GM23338 (cell line): ENCODE measurements at places on chromosomes 2 and 18. TPM values are rescaled to one million over a fixed set of nuclear protein-coding genes. Genes with fewer than 3 reads are reported as not detected.
A peak's percentile ranks its signal among the peaks of the same experiment; 100 is the strongest.

DNA sequence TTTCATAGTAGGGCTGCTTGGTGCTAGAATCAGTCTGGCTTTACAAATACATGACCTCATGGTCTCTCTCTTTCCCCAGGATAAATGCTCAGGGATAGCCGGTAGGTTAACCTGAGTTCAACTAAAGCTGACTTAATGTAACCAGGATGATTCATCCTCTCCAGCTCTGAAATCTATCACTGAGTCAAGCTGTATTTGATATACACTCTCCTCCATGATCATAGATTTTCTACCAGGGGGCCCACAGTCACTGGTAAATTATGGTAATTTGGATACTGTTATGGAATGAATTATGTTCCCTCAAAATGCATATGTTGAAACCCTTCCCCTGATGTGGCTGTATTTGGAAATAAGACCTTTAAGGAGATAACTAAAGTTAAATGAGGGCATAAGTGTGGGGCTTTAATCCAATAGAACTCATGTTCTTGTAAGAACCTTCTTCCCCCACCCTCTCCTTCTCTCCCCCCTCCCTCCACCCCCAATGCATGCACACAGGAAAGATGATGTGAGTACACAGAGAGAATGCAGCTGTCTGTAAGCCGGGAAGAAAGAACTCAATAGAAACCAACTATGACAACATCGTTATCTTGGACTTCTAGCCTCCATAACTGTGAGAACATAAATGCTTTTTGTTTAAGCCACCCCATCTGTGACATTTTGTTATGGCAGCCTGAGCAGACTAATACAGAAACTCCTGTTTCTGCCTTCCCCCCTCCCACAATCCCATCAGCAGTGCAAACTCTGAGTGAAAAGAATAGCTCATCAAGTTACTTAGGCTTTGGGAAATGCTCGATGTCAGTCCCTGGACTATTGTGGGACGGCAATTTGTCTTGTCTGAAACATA is 134.9 kb upstream of the KYNU start:
- H3K36me3 ChIP-seq: no peaks in the 10 kb centered on the region
- H3K4me3 ChIP-seq: no peak overlapping the region
- no peak for DNase-seq
- no peak overlapping the region for H3K27ac ChIP-seq
- H3K4me1 ChIP-seq: no peaks in the 10 kb centered on the region

DNA sequence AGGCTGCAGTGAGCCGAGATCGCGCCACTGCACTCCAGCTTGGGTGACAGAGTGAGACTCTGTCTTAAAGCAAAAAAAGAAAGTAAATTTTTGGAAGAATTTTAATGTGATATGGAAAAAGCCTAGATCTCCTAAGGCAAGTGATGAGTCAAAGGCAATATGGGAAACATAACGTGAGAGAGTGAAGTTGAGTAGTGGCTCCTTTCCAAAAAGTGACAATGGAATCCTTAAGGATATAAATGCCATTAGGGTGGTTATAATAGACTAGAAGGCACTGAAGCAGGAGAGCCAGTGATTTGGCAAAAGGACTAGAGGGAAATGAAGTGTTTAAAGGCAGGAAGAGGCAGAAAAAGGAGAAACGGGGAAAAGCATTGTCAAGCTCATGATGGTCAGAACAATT is 25.6 kb downstream of the ARHGAP28 start:
- no peaks in the 10 kb centered on the region for H3K27me3 ChIP-seq
- H3K4me3 ChIP-seq: no peak overlapping the region
- no peak for DNase-seq
- peaks cover 25% of the 10 kb centered on the region; the same call in 1 of the 2 replicates for H3K4me1 ChIP-seq

DNA sequence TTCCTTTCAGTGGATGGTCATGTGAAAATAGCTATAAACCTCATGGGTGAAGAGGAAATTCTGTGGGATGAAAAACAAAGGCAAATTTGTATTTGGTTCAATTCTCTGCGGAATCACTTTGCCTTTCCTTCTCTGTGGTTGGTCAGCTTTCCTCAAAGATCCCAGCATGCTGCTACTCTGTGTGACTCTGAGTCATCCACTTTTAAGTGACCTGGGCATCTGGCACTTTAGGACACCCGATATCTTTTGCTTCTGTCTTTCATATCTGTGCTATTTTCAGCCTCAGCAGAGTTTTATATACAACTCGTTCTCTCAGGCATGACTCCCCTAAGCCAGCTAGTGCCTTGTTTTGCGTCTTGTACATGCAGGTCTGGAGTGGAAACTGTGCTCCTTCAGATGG is 217.0 kb upstream of the PIEZO2 start:
- no peak for DNase-seq
- no peak overlapping the region for H3K4me3 ChIP-seq

DNA sequence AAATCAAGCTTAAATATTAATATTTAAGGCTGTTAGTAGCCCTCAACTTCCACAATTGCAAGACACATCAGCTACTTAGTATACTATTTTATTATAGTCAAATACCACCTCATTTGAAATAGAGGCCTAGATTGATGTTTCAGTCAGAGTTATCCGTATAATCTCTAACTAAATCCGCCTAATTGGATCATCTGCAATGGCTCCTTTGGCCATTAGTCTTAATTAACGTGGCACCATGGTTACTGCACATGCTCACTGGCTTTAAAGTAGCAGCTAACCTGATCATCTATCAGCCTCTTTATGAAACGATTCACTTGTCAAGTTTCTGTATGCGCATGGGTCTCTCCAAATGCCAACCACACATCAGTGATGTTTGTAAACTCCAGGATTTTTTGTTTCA is 112.3 kb downstream of the COLEC12 start:
- H3K4me1 ChIP-seq: no peaks in the 10 kb centered on the region
- no peak for DNase-seq
- no peak overlapping the region for H3K27ac ChIP-seq
- no peak overlapping the region for H3K4me3 ChIP-seq
- no peaks in the 10 kb centered on the region for H3K27me3 ChIP-seq

- no peaks in the 10 kb centered on the region for H3K27me3 ChIP-seq
- no peak overlapping the region for H3K4me3 ChIP-seq
- H3K4me1 ChIP-seq: peaks cover 66% of the 10 kb centered on the region
These were observed 291.2 kb downstream of the TCF4 start for GRCh38 chr18:55296778-55297177.

DNA sequence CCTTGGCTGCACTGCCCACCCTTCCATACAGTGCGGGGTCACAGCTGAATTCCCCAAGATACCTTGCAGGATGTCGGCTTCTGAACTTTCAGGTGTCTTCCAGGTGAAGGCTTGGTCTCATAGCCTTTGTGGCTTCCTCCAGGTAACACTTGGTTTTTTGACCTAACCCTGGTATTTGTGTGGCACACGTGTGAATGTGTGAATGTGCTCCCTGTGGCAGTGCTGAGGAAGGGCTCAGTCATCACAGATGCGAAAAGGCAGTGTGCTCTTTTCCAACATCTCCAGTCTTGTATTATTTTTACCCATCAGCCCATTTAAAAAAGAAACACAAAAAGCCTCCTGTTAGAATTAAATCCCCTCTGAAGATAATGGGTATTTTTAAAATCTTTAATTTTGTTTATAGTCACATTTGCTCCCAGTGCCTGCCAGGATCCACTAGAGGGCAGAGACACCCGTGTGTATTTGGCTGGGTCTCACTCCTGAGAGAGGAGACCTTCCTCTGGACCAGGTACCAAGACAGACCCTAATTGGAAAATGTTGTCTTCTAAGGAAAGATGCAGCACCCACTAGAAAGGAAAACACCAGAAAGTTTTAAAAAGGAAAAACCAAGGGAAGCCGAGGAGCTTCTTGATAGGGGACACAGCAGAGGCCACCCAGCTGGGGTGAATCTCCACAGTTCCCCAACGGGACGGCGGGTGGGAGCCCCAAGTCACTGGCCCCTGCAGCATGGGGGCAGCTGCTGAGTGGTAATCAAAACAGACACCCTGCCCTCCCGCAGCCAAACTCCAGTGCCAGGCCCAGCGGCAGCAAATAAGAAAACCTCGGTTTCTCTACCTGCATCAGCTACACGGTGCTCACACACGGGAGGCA is 27.7 kb downstream of the FAM110C start:
- no peak overlapping the region for H3K27ac ChIP-seq
- H3K27me3 ChIP-seq: no peaks in the 10 kb centered on the region
- no peak overlapping the region for H3K4me3 ChIP-seq

DNA sequence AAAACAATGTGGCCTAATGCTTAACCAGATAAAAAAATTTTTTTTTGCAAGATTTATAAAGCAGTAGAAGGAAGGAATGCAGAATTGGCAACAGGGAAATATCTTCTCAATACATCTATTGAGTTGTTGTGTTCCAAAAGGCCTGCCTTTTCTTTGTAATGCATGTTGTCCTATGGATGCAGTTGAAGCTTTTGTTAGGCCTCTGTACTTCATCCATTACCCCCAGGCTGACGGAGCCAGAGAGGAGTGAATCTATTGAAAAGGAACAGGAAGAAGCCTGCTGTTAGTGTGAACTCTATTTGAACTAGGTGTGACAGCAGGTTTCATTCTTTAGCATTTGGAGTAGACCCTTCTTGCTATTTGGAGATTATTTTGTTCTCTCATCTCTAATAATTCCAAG is 56.5 kb downstream of the MTX2 start:
- H3K4me1 ChIP-seq: peaks cover 27% of the 10 kb centered on the region
- DNase-seq: peak; percentile 94
- H3K4me3 ChIP-seq: peak overlapping the region; percentile 2; the same call in 1 of the 2 replicates
- H3K27me3 ChIP-seq: no peaks in the 10 kb centered on the region

GRCh38 chr2:159773426-159773825 is 24.6 kb downstream of the CD302 start:
- H3K4me3 ChIP-seq: no peak overlapping the region
- no peaks in the 10 kb centered on the region for H3K36me3 ChIP-seq
- H3K27me3 ChIP-seq: no peaks in the 10 kb centered on the region

GRCh38 chr2:203692031-203692710 is 14.3 kb upstream of the CD28 start:
- H3K27me3 ChIP-seq: no peaks in the 10 kb centered on the region
- no peak for DNase-seq
- peaks cover 9% of the 10 kb centered on the region; the same call in 1 of the 2 replicates for H3K4me1 ChIP-seq
- no peaks in the 10 kb centered on the region for H3K36me3 ChIP-seq
- H3K27ac ChIP-seq: no peak overlapping the region

GRCh38 chr2:71558300-71559051 is 105.1 kb downstream of the DYSF start:
- H3K4me3 ChIP-seq: no peak overlapping the region
- peak; percentile 32 for DNase-seq
- H3K27ac ChIP-seq: no peak overlapping the region
- H3K4me1 ChIP-seq: no peaks in the 10 kb centered on the region
- no peaks in the 10 kb centered on the region for H3K36me3 ChIP-seq

DNA sequence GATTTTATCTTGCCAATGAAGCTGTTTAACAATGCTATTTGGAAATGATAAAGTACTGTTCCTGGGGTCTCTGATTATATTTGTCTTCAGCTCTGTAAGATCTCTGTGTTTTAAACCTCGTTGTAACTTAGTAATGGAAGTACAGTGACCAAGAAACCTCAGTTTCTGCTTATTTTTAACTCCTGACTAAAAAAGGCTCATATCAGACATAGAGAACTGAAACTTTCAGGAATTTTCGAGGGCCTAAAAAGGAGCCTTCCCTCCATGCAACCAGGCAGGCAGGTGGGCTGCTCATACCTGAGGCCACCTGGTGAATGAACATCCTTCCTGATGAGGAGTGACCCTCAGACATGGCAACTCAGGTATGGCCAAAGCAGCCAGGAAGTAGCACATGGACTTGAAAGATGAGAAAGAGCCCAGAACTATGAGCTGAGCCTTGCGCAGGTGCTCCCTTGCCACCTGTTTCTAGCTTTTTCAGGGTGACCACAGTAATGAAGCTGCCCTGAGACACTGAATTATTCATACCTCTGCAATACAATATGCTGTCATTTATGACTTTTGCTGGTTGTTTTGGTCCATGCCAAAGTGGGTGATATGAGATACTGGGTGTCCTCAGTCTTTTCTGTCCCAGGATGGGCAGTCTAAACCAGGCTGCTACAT is 23.9 kb downstream of the MYO3B start:
- H3K36me3 ChIP-seq: no peaks in the 10 kb centered on the region
- no peak overlapping the region for H3K4me3 ChIP-seq
- no peaks in the 10 kb centered on the region for H3K27me3 ChIP-seq
- no peak for DNase-seq

DNA sequence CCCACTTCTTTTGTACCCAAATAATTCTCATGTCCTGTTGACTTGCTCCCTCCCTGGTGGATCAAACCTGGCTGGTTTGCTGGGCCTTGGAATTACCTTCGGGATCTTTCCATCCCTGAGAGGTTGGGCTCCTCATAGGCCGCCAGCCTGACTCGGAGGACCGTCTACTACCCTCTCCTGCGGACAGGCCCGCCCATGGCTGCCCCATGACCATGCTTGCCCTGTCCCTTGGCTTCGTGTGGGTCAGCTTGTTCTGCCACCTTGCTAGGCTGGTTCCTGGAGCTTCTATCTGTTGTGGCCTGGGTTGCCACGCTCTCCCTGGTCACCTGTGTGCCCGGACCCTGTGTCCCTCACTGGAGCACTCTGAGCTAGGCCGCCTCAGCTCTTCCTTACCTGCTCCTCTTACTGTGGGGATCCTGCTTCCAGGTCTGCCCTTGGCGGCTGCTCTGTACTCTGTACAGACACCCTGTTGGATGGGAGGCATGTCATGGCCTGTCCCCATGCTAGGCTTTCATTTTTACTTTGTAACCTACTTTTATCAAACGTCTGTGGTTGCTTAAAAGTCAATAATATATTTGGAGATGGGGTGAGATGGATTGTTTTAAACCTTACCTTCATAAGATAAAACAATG is 29.7 kb upstream of the FHL2 start:
- H3K27me3 ChIP-seq: no peaks in the 10 kb centered on the region
- DNase-seq: no peak
- no peak overlapping the region for H3K27ac ChIP-seq
- no peaks in the 10 kb centered on the region for H3K36me3 ChIP-seq
- peaks cover 23% of the 10 kb centered on the region for H3K4me1 ChIP-seq

- H3K27ac ChIP-seq: no peak overlapping the region
- H3K27me3 ChIP-seq: no peaks in the 10 kb centered on the region
- H3K4me1 ChIP-seq: no peaks in the 10 kb centered on the region
- H3K4me3 ChIP-seq: no peak overlapping the region
These were observed 67.7 kb downstream of the SLC40A1 start for GRCh38 chr2:189512879-189513278.

DNA sequence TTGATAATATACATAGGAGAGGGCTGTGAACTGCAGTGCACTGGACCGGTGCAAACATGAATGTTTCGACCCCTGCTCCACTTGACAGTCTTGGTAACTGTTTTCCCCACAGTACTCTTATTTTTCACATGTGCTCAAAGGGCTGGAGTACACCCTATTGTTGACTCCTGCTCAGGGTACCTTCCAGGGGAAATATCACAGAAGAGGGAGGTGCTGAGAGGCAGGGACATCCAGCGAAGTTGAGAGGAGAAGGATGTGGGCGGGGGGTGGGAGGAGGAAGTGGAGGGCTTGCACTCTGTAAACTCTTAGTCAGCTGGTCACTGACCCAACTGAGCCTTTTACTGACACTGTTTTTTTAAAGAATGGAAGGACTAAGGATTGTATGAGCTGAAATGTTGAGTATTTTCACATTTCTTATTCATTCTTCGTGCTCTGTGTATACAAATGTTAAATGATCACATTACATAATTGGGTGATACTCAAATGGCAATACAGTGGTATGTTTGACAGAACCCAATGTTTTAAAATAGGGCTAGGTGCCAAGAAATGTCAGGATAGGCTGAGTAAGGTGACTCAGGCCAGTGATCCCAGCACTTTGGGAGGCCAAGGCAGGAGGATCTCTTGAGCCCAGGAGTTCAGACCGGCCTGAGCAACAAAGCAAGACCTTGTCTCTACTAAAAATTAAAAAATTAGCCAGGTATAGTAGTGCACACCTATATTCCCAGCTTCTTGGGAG is 10.0 kb downstream of the INPP4A start:
- peak overlapping the region; percentile 6; the same call in 1 of the 2 replicates for H3K4me3 ChIP-seq
- H3K27me3 ChIP-seq: no peaks in the 10 kb centered on the region
- peak; percentile 36 for DNase-seq
- peak overlapping the region; percentile 50; the same call in 1 of the 2 replicates for H3K27ac ChIP-seq
- H3K4me1 ChIP-seq: peaks cover 48% of the 10 kb centered on the region

The OR6B2 gene
- polyA plus RNA-seq: not detected in 2 replicates

The ZC3H6 gene
- polyA plus RNA-seq: 4.7 and 4.9 TPM in 2 replicates

The IAH1 gene
- polyA plus RNA-seq: 33.7 and 35.0 TPM in 2 replicates

The NEU2 gene
- polyA plus RNA-seq: not detected in 2 replicates

The CDK5R2 gene
- polyA plus RNA-seq: 0.19 TPM in 1 of 2 replicates, not detected in the other
